ENCODE measurements at places on chromosomes 5 and 9. TPM values are rescaled to one million over a fixed set of nuclear protein-coding genes. Genes with fewer than 3 reads are reported as not detected.
A peak's percentile ranks its signal among the peaks of the same experiment; 100 is the strongest.

Gene PCDHA6
- 0.38 TPM for polyA plus RNA-seq

GRCh38 chr5:154916874-154917273, 21.1 kb downstream of the GEMIN5 start:
- H3K27me3 ChIP-seq = no peaks in the 10 kb centered on the region
- no peak for DNase-seq
- H3K4me1 ChIP-seq = no peaks in the 10 kb centered on the region

- DNase-seq = peak; percentile 95
- H3K4me1 ChIP-seq = peaks cover 49% of the 10 kb centered on the region
- H3K27me3 ChIP-seq = no peaks in the 10 kb centered on the region
- H3K4me3 ChIP-seq = peak overlapping the region; percentile 82
Measured at GRCh38 chr5:181246276-181247049, 2.8 kb upstream of the RACK1 start.

- peaks cover 24% of the 10 kb centered on the region for H3K4me1 ChIP-seq
- H3K27me3 ChIP-seq = no peaks in the 10 kb centered on the region
- H3K4me3 ChIP-seq = no peak overlapping the region
- no peaks in the 10 kb centered on the region for H3K36me3 ChIP-seq
Measured at GRCh38 chr9:98251551-98251950, 3.9 kb downstream of the TBC1D2 start.

DNA sequence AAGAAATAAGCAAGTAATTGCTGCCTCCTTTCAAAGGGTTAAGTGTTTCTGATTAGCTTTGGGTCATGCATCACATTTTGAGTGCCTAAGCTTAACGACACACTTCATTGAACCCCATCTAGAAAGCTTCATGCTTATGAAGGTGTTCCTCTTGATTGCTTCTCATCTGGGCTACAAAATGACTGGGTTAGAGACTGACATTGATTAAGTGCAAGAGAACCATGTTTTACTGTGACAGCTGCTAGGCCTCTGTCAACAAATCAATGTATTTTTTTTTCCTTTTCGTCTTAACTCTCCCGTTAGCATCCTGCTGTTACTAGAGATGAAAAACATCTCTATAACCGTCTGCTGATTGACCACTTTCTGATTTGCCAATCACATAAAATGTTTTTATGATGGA, 725.0 kb downstream of the TLE1 start:
- H3K4me1 ChIP-seq = no peaks in the 10 kb centered on the region
- DNase-seq = no peak
- no peaks in the 10 kb centered on the region for H3K36me3 ChIP-seq
- H3K4me3 ChIP-seq = no peak overlapping the region

DNA sequence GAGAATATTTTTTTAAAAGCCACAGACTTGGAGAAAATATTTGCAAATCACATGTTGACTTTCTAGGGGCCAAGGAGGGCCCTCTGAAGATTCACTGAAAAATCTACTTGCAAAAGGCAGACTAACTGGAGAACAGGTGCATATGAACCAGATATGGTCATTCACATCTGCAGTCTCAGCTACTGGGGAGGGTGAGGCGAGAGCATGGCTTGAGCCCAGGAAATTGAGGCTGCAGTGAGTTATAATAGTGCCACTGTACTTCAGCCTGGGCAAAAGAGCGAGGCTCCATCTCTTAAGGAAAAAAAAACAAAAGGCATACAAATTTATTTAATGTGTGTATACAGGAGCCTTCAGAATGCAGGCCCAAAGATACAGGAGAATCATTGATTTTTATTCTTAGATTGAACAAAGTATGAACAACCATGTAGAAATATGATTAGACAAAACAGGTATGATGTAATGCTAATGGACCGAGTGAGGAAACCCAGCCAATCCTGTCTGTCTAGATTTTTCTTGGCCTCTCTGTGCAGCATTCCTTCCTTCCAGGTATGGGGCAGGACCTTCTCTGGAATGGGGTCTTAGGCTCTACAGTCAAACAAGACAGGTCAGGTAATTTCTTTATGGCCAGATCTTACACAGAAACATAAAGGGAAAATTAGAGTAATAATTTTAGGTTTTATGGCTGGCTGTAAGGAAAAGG, 15.3 kb upstream of the SLC27A6 start:
- no peaks in the 10 kb centered on the region for H3K27me3 ChIP-seq
- H3K4me3 ChIP-seq = no peak overlapping the region
- DNase-seq = no peak
- peak overlapping the region; percentile 48 for H3K27ac ChIP-seq
- H3K4me1 ChIP-seq = no peaks in the 10 kb centered on the region

Gene CDX1
- 46.9 TPM for polyA plus RNA-seq

DNA sequence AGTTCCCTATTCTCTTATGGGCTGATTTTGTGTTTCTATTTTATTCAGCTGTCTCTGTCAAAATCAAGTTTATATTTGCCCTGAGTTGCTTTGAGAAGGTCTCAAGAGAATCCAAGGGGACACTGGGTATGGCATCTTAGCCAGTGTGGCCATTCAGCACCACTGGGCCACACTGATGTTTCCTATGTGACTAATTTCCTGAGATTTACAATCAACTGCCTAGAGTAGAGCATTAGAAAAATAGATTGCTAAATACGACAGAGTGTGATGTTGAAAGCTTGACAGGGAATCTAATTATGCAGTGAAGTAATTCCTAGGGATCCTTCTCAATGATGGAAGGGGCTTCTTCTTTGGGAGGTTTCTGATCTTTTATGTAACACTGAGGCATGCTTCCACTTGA, 141.7 kb downstream of the SV2C start:
- no peak for DNase-seq
- no peaks in the 10 kb centered on the region for H3K4me1 ChIP-seq
- no peaks in the 10 kb centered on the region for H3K36me3 ChIP-seq
- no peak overlapping the region for H3K27ac ChIP-seq

DNA sequence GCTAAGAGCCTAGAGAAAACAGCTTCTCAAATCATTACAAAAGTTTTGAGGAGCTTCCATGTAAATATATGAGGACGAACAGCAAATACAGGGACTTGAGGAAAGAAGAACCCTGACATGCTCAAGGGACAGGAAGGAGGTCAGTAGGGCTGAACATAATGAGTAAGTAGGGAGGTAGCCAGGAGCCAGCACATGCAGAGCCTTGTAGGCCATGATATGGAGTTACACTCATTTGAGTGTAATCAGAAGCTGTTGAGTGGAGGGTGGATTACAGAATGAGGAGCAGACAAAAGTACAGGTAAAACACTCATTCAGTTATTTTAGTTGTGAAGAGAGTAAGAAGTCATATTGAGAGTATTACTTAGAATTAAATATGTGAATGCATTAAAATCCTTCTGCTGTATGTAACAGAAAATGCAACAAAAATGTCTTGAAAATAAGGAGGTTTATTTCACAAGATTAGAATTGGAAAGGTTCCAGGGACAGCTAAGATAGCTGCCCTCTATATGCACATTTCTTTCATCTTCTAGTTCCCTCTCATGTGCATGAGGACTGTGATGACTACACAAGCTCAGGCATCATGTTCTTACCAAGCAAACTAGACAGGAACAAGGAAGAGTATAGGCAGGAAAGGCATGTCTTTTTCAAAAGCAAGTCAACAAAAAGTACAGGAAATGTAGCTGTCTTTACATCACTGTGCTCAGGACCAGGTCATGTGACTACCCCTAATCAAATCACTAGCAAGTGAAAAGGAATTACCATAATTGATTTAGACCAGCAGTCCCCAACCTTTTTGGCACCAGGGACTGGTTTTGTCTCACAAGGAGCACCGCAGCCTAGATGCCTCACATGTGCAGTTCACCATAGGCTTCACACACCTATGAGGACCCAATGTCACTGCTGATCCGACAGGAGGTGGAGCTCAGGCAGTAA, 87.2 kb downstream of the TMEM232 start:
- no peak overlapping the region for H3K4me3 ChIP-seq
- no peaks in the 10 kb centered on the region for H3K27me3 ChIP-seq
- H3K36me3 ChIP-seq = no peaks in the 10 kb centered on the region
- no peaks in the 10 kb centered on the region for H3K4me1 ChIP-seq
- DNase-seq = no peak

Gene NUP155
- 9.1 TPM for polyA plus RNA-seq

Gene RNF208
- polyA plus RNA-seq = 3.3 TPM

Gene ZNF883
- polyA plus RNA-seq = 3.4 TPM

- H3K4me3 ChIP-seq = no peak overlapping the region
- H3K27me3 ChIP-seq = peaks cover 17% of the 10 kb centered on the region
- no peak for DNase-seq
- H3K36me3 ChIP-seq = no peaks in the 10 kb centered on the region
- no peak overlapping the region for H3K27ac ChIP-seq
- H3K4me1 ChIP-seq = no peaks in the 10 kb centered on the region
Measured at GRCh38 chr5:2030131-2030530, 147.4 kb upstream of the IRX4 start.

Gene ANKRD18A
- 0.36 TPM for polyA plus RNA-seq

- H3K4me3 ChIP-seq = no peak overlapping the region
- H3K27me3 ChIP-seq = peaks cover 38% of the 10 kb centered on the region
- DNase-seq = no peak
- no peaks in the 10 kb centered on the region for H3K36me3 ChIP-seq
Measured at GRCh38 chr5:3101561-3101960, 350.1 kb upstream of the IRX2 start.

DNA sequence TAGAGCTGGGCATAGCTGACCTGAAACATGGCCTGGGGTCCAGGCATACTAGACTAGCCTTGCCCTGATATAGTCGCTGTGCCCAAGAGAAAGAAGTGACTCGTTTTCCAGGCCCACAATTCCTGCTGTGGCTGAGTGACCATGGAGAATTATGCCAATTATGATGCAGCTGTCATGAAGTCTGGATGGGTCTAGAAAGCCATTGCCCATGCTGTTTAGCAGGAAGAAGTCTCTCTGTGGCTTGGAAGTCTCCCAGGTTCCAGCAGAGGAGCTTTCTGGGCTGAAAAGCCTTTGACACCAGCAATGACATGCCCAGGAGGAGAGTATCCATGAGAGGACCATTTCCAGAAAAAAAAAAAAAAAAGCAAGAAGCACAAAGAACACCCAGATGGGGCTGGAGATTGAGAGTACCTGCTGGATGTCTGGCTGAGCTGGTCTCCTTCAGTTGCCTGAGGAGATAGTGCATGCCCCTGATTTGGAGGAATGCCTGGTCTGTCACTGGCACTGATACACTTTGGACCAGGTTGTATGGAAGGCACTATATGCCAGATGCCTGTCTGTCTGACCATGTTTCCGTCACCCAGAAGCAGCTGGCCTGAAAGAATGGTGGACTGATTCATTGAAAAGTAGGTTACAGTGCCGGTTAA, 128.0 kb upstream of the EPB41L4A start:
- peaks cover 11% of the 10 kb centered on the region for H3K4me1 ChIP-seq
- no peak overlapping the region for H3K27ac ChIP-seq
- H3K4me3 ChIP-seq = no peak overlapping the region
- H3K27me3 ChIP-seq = no peaks in the 10 kb centered on the region
- H3K36me3 ChIP-seq = no peaks in the 10 kb centered on the region
- no peak for DNase-seq

Gene DCP2
- polyA plus RNA-seq = 8.8 TPM

GRCh38 chr9:99222416-99223270, 561 bp downstream of the SEC61B start:
- H3K27me3 ChIP-seq = no peaks in the 10 kb centered on the region
- no peaks in the 10 kb centered on the region for H3K36me3 ChIP-seq
- H3K4me1 ChIP-seq = peaks cover 32% of the 10 kb centered on the region
- H3K27ac ChIP-seq = peak overlapping the region; percentile 92
- H3K4me3 ChIP-seq = peak overlapping the region; percentile 60

All from hepatocyte (in vitro differentiated cells).